ENCODE measurements at places on chromosomes 12 and 14.

- DNase-seq, result no peak
These were observed 13.4 kb upstream of the DRAM1 start for GRCh38 chr12:101863981-101864380.

DNA sequence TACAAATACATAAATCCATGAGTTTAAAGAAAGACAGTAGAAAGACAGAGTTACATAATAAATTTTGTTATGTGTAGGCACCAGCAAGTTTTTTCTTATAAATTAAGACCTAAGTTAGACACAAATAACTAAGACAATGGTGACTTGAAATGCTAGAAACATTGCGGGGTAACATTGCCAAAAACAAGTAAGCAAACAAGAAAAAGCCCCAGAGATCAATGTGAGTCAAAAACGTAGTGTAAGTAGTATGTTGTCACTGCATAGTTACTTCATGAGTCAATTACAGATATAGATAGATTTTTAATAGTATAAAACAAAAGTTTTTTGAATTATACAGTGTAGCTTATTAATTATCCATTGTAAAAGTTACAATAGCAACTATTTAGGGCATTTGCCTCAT lies 83.4 kb downstream of the CNTN1 start:
- DNase-seq, result no peak

GRCh38 chr14:68994056-68994455 lies 15.0 kb upstream of the ACTN1 start:
- DNase-seq, result no peak

DNA sequence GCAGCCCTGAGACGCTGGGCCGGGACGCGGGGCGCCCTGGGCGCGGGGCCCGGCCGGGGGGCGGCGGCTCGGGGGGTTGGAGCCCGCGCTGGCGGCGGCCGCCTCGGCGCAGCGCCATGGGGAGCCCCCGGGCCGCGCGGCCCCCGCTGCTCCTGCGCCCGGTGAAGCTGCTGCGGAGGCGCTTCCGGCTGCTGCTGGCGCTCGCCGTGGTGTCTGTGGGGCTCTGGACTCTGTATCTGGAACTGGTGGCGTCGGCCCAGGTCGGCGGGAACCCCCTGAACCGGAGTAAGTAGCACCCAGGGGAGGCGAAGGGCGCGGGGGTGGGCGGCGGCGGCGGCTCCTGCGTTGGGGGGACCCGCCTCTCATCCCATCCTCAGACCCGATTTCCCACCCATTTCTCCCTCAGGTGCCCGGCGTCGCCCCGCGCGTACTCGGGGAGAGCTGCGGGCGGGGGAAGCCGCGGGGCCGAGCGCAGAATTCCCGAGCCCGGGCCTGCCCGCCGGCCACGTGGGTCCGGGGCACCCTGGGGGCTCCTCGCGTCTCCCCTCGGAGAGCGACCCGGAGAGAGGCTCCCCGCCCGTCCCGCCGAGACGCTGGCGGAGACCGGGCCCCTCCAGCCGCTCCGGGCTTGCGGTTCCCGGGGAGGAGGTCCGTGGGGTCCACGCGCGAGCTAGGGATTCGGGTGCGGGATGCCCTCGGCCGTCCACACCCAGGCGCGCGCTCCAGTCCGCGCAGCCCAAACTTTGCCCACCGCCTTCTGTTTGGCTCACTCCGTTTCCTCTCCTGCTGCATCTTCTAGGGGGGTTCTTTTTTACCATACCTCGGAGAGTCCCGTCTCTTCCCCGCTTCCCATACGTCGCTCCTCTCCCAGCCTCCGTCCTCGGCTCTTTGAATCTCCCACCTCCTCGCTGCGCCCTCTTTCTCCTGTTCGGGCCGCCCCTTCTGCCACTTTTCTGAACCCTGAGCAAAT lies 807 bp downstream of the B4GALNT3 start:
- no peak for DNase-seq

GRCh38 chr14:76280221-76280620 lies 95.7 kb upstream of the ESRRB start:
- DNase-seq, result no peak

DNA sequence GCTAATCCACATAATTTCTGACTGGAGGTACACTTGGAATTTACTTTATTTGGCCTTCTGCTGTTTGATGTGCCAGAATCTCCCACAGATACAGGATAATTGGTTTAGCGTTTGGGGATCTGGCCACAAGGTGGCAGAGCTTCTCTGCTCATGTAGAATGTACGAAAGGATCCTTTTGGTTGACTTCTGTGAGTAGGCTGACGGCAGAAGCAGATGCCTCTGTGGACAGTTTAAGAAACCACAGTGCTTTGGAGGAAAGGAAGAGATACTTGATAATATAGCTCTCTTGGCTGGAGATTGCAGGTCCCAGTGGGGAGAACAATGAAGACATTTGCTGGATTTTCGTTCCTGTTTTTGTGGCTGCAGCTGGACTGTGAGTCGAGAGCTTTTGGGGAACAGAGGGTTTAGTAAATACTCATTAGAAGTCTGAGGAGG lies 75.3 kb upstream of the OR4E1 start:
- peak; percentile 49 for DNase-seq

DNA sequence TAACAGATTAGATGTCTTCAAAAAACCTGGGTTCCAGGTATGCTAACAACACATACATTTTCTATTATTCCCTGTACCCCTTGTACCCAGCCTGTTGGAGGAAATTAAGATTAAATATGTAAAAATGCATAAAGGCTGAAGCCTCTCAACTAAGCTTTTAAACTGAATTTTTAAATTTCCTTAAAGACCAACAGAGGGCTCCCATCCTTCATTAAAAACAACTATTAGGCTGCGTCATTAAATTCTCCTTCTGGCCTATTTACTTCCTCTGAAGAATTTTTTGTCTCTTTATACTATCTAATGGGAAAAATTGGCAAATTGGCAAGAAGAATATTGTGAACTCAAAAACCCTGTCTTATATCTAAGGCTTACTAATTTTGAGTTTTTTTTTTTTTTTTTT lies 21.8 kb downstream of the SENP1 start:
- no peak for DNase-seq

GRCh38 chr14:100330388-100330931 lies 7.3 kb downstream of the SLC25A47 start:
- no peak for DNase-seq

GRCh38 chr12:80692114-80692513 lies 15.3 kb upstream of the MYF6 start:
- DNase-seq, result no peak

DNA sequence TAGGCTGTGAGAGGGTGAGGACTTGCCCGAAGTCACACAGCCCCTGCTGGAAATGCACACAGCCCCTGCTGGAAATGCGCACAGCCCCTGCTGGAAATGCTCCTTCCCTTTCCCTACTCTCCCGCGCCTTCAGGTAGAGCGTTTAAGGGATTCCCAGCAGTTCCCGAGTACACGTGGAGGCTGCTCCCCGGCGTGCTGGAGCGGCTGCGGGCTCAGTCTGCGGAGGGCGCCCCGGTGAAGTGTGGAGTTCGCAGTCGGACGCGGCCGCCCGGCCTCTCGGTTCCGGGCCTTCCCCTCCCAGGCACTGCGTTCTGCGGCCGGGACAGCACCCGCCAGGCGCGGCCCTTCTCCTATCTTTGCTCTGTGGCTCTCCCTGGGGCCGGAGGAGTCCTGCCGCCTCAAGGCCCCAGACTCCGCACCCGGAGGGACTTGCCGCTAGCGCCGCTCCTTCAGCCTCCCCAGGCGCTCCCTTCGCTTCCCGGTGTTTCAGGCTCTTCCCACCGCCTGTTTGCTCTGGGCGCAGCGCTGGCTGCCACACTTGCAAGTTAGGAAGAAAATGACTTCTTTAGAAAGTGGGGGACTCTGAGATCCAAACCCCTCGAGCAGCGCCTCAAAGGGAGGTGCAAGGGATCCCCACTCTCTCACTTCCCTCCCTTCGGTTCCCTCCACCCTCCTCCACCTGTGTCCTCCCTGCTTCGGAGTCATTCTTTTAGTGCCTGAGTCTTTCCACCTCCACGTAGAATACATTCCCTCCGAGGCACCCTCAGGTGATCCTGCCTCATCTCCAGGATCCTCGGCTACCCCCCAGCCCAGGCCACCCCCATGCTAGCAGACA lies 8.3 kb upstream of the TBX5 start:
- DNase-seq, result no peak

GRCh38 chr14:61585598-61586543 lies 109.4 kb upstream of the HIF1A start:
- no peak for DNase-seq

GRCh38 chr14:64506721-64507120 lies 2.2 kb downstream of the ZBTB1 start:
- DNase-seq, result no peak

GRCh38 chr12:93025145-93026103 lies 96.3 kb upstream of the EEA1 start:
- DNase-seq, result no peak

- DNase-seq, result peak; percentile 61
These were observed 1.1 kb upstream of the HEBP1 start for GRCh38 chr12:13000925-13001774.

DNA sequence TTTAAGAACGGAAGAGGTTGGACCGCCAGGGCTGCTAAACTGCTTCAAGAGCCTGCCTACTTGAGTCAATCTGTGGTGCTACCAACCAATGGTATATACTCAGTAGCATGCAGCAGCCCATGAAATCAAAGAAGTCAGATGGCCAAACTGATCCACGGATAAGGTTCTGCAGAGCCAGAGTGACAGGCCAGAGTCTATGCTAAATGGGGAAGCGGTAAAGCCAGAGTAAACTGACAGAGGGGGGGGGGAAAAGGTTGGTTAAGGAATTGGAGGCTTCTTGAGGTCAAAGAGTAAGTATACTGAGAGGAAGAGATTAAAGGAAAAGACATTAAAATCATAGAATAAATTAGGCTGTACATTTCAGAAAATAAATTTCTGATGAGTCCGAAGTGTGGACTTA lies 15.4 kb upstream of the SLC6A13 start:
- no peak for DNase-seq

DNA sequence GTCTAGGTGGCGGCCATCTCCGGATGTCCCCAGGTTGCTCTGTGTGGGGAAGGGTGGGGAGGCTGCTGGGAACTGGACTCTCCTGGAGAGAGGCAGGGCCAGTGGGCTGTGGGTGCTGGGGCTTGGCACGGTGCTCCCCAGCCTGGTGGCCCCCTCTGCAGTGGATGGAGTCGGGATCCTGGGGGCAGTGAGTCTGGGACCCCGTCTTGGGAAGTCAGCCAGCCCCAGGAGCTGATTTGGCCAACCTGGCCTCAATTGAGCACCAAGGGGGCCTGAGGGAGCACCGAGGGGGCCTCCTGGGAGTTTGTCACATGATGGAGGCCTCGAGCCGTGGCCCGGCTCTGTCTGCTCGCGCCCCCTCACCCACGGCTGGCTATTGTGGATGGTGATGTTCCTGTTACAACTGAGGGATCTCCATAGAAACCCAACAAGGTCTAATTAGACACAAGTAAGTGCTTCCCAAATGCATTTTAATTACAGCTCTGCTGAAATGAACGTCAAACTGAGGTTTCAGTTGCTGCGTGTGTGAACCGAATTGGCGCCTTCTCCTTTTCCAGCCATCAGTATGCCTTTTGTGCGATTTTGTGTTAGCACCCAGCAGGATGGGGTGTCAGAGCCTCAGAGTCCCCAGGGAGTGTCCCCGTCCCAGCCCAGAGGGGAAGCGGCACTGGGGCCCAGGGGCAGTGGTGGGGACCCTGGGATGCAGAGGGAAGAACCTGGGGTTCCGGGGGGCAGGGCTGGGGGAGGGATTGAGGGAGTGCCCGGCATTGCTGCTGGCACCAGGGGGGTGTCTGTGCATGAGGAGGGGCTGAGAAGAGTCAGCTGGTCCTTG lies 71.8 kb downstream of the KIF26A start:
- DNase-seq, result no peak

DNA sequence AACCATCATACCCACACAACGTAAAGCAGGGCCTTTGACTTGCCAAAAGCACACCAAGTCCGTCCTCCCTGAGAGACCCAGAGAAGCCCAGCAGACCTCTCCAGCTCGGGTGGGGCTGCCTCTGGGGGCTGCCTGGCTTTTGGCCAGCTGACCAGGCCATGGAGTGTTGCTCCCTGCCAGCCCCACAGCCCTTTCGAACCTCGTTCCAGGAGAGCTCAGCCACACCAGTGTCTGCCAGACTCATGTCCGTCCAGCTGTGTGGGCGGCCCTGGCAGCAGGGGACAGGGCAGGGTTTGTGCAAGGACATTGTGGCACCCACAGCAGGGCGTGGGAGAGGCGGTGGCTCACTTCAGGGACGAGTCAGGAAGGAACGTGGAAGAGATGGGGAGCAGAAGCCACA lies 22.6 kb upstream of the IRF2BPL start:
- DNase-seq, result no peak

DNA sequence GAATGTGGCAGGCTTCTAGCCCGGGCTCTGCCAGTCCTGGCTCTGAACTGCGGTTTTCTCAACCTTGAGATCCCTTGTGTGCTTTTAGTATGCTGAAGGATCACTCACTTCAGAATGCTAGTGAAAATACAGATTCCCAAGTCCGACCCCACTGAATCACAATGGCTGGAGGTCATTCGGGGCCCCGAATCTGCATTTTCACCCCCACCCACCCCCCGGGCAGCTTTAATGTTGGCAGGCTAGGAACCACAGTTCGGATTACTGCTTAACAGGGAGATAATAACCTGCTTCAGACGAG lies 573 bp upstream of the SUSD6 start:
- no peak for DNase-seq

- no peak for DNase-seq
These were observed 8.0 kb upstream of the TXNRD1 start for GRCh38 chr12:104207416-104208205.

GRCh38 chr14:24705840-24706239 lies 71.8 kb upstream of the GZMB start:
- no peak for DNase-seq

- DNase-seq, result no peak
These were observed 3.9 kb downstream of the BCL2L2 start for GRCh38 chr14:23310546-23310945.

- DNase-seq, result no peak
These were observed 205.8 kb upstream of the SLC38A2 start for GRCh38 chr12:46578190-46578982.

- DNase-seq, result no peak
These were observed 17.4 kb downstream of the COL2A1 start for GRCh38 chr12:47986832-47987231.

DNA sequence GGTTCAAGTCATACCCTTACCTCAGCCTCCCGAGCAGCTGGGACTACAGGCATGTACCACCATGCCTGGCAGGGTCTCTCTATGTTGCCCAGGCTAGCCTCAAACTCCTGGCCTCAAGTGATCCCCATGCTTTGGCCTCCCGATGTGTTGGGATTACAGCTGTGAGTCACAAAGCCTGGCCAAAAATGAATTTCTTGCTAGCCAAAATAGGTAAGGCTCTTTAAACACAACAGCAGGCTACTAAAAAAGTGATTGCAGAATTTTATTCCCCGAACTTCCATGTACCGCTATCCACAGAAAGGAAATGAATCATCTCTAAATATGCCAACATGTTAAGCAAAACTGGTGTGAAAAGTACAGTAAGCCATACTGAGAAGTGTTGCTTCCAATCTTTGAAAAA lies 50.6 kb downstream of the WDHD1 start:
- DNase-seq, result no peak

- no peak for DNase-seq
These were observed 139.8 kb downstream of the NEDD1 start for GRCh38 chr12:97046901-97047300.

- DNase-seq, result no peak
These were observed 16.3 kb downstream of the TMEM106C start for GRCh38 chr12:47979686-47980085.

Data from neuronal stem cell (in vitro differentiated cells).